ENCODE measurements at places on chromosomes 5 and 9. TPM values are rescaled to one million over a fixed set of nuclear protein-coding genes. Genes with fewer than 3 reads are reported as not detected.

ZBTB6 gene
- total RNA-seq: 99.5 TPM

SPINK6 gene
- total RNA-seq: not detected

SLCO4C1 gene
- 0.82 TPM for total RNA-seq

ZNF782 gene
- 48.5 TPM for total RNA-seq

SCGB3A2 gene
- not detected for total RNA-seq

ZNF883 gene
- total RNA-seq: 28.1 TPM

TSSK1B gene
- under 0.01 TPM for total RNA-seq

GABRA6 gene
- under 0.01 TPM for total RNA-seq

SLC34A1 gene
- total RNA-seq: not detected
